ENCODE measurements at places on chromosomes 3 and 15. TPM values are rescaled to one million over a fixed set of nuclear protein-coding genes. Genes with fewer than 3 reads are reported as not detected.

DNA sequence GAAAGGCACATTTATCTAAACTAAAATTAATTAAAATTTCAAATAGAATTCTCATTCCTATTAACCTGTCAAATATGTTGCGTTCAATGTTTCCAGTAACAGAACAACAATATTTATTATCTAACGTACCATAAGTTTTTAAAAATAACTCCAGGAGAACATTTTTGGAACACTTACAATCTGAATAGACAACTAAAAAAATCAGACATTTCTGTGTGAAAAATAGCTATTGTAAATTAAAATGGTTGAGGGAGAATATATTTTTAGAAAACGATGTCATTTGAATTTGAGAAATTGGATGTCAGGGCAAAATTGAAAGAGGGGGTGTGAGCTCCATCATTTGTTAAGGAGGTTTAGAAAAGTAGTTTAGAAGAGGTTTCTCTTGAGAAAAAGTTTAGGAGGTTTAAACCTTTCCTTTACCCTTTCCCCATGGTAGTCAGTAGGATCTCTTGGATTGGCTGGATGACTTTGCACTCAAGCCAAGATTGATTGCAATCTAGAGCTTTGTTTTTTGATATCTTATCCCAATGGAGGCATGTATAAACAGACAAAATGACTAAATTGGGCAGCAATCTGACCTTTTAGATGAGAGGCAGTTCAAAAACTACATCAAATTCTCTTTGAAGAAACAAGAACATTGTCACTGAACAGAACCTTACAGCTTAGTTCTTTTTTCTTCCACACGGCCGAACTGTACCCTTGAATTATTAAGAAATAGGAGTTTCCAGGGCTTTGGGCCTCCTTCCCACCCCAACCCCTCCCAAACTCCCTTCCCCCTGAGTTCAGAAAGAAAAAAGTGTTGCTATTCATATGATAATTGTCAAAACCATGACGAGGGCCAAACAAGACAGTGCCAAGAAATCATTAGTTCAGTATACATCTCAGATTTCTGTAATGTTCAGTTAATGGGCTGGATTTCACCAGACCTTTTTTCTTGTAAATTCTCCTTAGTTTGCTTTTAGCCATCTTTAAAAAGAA, 79.7 kb upstream of the CDIN1 start:
- peak; percentile 8 for DNase-seq

GRCh38 chr3:172101107-172101506, 61.7 kb downstream of the FNDC3B start:
- DNase-seq: no peak

GRCh38 chr3:116808725-116809124, 99.1 kb downstream of the TUSC7 start:
- no peak for DNase-seq

DUOX1 gene
- not detected for total RNA-seq

TMEM44 gene
- total RNA-seq: 11.7 TPM

DNA sequence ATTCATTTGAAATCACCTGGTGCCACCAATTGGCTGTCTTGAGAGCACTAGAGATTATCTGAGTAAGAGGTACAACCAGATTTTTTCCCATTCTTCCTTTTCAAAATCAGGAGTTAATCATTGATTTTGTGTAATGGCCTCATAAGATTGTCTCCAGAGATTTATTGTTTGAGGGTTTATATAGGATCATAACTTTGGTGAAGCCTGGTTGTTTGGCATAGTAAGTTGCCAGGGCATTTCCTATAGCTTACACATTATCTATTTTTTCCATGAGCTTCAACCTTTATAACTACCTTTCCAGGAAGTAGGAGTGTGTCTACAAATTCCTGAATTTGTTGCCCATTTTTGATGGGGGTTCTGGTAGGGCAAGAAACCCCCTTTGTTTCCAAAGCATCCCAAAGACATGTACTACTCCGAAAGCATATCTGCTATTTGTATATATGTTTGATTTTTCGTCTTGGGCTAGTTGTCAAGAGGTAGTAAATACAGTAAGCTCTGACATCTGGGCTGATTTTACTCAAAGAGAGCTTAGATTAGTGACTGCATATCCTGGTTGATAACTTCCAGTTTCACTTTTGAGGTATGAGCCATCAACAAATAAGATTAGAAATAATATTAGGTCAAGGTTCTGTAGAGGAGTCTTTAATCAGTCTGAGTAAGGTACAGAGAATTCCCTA, 11.7 kb upstream of the PRR23B start:
- no peak for DNase-seq

MCTP2 gene
- 2.2 TPM for total RNA-seq

DNA sequence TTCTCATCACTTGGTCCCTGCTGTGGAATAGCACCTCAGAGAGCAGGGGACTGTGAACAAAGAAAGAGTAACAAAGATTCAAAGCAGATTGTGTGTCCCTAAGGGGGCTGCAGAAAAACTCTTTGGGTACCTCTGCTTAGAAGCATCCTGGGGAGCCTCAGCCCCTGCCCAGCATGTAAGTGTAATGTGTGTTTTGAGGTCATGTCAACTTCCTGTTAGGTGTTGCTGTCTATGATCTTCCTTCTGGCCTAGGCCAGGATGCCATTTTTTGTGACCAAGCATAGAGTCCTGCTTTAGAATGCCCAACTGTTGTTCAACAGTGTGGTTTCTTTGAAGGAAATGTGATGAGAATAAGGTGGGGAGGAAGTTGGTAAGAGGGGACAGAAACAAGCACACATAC, 77.1 kb upstream of the BCL6 start:
- DNase-seq: no peak

DNA sequence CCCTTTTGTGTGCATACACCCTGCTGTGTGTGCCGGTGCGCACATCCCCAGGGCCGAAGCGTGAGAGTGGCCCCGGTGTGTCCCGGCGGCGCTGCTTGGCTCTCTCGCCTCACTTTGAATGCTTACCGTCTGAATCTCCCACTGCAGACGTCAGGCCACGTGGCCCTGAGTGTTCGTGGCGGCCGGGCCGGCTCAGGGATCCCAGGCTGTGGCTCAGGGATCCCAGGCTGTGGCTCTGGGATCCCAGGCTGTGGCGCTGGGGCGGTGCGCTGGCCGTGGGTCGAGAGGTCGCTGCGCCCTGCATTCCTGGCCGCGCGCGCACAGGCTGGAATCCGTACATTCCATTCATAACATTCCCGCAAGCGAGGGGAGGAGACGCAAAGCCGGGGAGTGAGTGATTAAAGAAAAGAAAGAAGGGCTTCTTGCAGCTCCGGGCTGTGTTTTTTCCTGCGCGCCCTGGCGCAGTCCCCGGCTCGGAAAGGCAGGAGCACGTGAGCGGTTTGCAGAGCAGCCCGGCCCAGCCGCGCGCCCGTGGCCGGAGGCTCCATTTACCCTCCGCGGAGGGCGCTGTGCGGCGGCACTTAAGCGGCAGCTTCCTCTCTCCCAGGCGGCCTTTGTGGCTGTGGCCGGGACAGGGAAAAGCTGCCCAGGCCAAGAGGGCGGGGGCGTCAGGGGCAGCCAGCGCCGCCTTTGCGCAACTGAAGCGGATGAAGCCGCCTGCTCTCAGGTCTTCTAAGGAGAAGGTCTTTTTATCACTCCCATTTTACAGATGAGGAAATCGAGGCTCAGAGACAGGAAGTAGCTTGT, 87.0 kb upstream of the ALDH1L1 start:
- peak; percentile 96 for DNase-seq

SLC28A1 gene
- total RNA-seq: not detected

USP19 gene
- 30.3 TPM for total RNA-seq

KCNMB3 gene
- 1.3 TPM for total RNA-seq

- no peak for DNase-seq
Measured at GRCh38 chr3:114217266-114217665, 20.1 kb downstream of the ZNF80 start.

DNA sequence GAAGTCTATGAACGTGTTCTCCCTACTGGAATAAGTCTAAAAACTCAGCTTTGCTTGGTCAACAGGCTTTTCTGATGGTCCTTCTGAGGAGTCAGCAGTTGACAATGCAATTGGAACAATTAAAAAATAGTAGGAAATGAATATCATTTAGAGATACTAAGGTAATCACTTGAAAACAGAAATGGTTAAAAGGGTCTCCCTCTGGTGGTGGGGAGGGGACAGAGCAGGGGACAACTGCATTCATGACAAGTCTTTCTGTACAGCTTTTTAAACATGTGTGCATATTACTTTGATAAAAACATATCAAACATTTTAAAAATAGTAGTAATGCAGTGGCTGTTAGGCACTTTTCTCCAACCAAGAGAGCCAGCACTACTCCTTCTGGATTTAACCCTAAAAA, 119.9 kb upstream of the FHIT start:
- DNase-seq: peak; percentile 3

- no peak for DNase-seq
Measured at GRCh38 chr15:88705769-88706165, 67.0 kb downstream of the ISG20 start.

RLBP1 gene
- total RNA-seq: not detected

- DNase-seq: peak; percentile 17
Measured at GRCh38 chr3:110650741-110651140, 420.9 kb upstream of the NECTIN3 start.

DNA sequence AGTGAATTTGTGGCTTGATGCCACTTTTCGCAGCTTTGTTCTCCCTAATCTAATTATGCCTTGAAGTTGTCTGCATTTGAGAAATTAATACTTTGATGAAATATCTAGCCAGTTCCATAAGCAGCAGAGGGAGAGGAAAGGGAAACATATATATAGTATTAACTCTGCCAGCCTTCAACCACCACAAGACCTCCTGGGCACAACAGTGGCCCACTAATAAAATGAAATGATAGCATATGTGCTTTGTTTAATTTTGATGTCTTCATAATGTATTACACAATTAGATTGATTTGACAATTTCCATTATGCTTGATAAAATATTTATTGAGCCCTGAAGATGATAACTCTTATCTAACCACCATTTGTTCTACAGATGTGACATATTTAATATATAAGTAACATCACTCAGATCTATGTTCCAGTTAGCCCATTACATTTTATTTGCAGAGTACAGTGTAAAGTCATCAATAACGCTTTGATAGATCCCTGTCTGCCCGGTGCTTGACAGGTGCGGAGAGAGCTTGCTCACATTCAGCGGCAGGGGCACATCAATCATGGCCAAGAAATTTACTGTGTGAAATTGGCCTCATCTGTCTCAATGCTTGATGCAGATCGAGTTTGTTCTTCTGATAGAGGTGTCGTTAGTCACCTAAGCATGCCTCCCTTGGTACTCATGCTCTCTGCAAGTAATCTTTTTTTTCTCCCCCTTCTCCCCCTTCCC, 187.4 kb downstream of the MECOM start:
- DNase-seq: no peak

DNA sequence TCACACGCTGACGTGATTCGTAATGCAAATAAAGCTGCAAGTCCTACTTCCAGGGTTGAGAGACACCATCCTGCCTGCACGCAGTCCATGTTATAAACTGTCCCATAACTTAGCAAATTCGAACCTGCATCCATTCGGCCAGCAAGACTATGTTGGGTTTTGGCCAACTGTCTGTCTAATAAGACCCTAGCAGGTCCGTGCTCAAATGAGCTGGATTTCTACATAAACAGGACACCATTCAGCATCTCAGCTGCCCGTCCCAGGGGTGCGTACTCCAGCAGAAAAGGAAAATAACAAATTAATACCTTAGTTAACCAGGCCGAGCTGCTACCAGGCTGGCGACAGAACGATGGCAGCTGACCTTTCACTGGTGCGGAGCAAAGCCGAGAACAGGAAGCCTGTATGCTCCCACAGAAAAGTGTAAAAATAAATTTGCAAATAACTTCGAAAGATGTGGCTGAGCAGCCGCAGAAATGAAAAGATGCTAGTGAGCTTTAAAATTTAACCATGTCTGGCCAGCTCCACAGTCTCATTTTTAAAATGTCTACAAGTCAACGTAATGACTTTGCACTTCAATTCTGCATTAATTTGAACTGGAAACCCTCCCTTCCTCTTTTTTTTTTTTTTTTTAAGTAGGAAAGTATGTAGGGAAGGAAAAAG, 97.1 kb upstream of the SNRPA1 start:
- no peak for DNase-seq

DNA sequence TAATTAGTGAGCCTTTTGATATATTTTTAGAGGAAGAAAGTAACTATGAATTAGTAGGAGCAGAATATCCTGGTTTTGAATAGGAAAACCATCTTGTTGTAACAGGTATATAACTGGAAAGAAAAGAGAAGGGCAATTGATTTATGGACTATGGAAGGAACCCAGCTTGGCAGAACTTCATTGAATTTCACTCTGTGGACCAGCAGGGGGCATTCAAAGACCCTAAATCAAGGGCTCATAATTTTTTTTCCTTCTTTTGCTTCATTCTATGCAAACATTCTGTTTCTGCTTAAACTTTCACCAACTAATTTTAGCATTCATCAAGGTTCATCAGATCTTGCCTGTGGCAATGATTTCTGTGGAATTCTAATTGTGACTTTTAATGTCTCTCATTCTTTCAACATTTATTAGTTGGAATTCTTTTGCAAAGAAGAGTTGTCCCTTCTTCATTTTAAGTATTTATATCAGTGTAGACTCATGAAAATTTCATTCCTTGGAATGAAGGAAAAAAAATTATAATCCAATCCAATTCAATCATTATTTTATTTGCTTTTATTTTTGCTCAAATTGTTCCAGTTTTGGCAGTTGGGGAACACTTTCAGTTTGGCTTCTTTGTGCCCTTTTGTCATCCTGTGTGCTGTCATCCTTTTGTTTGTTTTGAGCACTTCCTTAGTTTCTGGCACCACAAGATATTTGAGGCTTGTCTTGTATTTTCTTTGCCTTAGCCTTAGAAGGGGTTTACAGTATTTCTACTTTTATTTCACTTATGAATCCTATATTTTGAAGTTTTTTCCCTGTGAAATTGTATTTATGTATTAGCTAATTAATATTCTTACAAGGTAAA, 30.4 kb downstream of the NXPE3 start:
- DNase-seq: peak; percentile 62

- no peak for DNase-seq
Measured at GRCh38 chr3:36215241-36215640, 165.1 kb upstream of the STAC start.

DNA sequence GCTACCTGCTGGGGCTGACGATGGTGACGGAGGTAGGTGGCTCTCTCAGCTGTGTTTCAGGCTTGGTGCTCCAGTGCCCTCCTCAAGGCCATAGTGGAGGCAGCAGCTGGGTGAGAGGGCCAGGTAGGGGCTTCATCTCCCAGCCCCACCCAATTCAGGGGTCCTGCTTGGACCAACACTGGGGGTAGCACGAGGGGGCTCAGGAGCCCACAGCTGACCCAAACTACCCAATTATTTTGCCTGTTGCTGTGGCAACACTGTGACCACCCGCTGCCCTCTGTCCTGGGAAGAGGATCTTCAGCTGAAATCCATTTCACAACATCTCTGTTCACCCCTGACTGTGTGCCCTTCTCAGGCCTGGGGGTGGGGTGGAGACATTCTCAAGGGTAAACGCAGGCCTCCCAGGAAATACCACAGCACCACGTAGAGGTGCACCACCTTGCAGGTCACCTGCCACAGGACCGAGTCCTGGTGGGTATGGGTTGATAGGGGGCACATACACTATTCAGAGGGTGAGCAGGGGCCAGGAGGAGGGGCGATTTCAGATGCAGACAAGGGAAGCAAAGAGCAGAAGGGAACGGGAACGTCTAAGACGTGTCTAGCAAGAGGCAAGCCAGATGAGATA, 62.7 kb downstream of the GRIP2 start:
- no peak for DNase-seq

DUOXA1 gene
- total RNA-seq: not detected

CELSR3 gene
- 1.7 TPM for total RNA-seq

ACKR4 gene
- total RNA-seq: 9.5 TPM

- DNase-seq: no peak
Measured at GRCh38 chr15:83289160-83289559, 4.7 kb upstream of the BNC1 start.

- DNase-seq: no peak
Measured at GRCh38 chr3:13782501-13782900, 97.4 kb downstream of the WNT7A start.

GRCh38 chr3:187198490-187198889, 1.2 kb downstream of the RTP1 start:
- DNase-seq: no peak

RETNLB gene
- total RNA-seq: not detected

All from fibroblast of villous mesenchyme (primary cell).